Stimulated activated CD4-positive, alpha-beta T cell treated with anti-CD3 and anti-CD28 coated beads, Interleukin-12 subunit alpha, Interleukin-12 subunit beta, amount 100 ng/mL, for 4 hours (primary cell): ENCODE measurements at places on chromosomes 2 and 18.

DNA sequence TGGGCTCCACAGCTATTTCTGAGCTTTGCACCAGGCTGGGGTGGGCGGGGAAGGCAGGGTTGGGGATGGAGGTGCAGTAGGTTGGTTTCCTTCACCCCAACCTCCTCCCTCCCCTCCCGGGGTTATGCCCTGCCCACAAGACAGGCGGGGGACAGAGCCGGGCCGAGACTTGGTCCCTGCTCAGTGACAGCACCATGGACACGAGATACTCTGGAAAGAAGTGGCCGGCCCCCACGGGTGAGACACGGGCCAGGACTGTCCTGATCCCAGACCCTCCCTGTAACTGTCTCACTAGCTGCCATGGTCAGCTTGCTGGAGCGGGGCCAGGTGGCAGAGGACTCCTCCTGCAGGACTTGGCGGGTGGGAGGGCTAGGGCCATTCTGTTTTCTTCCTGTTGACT, 59.7 kb downstream of the DYSF start:
- no peak for DNase-seq

GRCh38 chr18:56804395-56804794, 153.2 kb downstream of the WDR7 start:
- no peak for DNase-seq

DNA sequence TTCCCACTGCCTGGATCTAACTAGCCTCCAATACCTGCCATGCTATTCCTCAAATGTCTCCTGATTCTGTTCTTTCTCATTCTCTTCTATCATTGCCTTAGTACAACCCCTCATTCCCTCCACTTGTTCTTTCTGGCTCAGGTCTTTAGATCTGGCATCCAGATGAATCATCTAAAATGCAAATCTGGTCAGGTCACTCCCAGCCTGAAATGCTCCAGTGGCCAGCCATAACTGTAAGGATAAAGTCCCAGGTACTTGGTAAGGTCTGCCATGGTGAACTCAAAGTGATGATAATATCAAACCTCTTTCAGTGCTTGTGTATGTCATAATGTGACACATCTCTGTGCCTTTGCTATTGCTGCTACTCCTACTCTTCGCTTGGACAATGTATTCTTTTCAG, 2.9 kb upstream of the SNRNP27 start:
- no peak for DNase-seq

- no peak for DNase-seq
Measured at GRCh38 chr18:34659579-34660517, 50.2 kb upstream of the DTNA start.

- DNase-seq: peak; percentile 54
Measured at GRCh38 chr2:43225093-43225787, 1.2 kb downstream of the ZFP36L2 start.

DNA sequence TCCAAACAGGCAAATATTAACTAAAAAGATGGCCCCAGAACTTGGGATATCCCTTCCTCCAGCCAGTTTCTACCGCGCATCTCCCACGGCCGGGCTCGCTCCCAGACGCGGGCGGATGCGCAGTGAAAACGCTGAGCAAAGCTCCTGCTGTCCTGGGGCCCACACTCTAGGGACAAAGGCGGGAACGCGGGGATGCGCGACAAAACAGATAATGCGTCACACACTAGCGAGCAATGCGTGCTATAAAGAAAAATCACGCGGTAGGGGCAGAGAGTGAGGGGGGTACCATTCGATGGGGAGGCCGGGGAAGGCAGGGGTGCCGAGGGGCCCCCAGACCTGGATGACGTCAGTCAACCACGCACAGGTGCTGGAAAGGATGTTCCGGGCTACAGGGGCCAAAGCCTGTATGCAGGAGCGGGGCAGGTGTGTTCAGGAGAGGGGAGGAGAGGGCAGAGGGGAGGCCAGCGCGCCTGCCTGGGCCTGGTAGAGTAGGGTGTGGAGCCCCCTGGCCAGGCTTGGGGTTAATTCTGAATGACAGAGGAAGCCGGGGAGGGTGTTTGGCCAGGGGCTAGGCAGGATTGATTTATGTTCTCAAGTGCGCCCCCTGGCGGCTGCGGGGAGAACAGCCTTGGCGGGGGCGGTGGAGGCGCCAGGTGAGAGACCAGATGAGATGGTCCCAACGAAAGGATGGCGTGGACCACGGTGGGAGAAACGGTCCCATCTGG, 14.9 kb upstream of the ITM2C start:
- peak; percentile 71 for DNase-seq

DNA sequence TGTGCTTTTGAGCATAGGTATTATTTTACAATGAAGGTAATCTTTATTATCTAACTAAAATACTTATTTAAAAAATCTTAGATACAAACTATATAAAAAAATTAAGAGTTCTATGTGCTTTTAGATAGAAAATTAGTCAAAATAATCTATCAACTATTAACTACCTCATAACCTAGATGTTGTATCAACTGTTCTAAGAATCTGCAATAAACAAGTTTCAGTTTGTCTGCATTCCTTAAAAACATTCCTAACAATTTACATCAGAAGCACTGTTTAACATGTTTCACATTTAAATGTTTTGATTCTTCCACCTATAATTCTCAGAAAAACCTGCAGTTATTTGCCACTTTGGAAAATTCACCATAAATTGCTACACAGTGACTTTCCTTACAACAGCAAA, 33.3 kb downstream of the NDUFS1 start:
- no peak for DNase-seq

DNA sequence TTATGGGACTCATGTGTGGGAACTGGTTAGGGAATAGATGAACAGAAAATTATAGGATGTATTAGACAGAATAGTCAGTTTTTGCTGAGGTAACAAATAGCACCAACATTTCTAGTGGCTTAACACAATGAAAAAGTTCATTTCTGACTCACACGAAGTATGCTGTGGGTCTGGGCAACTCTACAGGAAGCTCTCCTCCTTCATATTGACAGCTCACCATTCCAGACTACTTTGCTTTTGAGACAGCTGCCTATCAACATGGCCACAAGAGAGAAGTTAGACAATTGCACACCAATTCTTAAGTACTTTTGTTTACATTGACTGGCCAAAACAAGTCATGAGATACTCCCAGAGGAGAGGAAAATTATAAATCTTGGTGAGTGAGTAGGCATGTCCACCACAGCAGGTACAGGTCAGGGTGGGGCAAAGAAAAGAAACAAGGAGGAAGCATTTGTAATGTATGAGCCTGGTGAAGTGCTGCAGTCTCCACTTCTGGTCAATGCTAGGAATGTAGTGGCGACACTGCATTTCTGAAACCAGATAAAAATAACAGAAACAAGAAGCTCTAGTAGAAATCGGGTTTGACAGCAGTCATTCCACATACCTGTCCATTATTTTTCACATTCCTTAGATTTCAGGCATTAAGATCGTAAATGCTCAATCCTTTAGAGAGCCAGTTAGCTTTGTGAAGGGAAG, 141.6 kb downstream of the ICOS start:
- DNase-seq: no peak

DNA sequence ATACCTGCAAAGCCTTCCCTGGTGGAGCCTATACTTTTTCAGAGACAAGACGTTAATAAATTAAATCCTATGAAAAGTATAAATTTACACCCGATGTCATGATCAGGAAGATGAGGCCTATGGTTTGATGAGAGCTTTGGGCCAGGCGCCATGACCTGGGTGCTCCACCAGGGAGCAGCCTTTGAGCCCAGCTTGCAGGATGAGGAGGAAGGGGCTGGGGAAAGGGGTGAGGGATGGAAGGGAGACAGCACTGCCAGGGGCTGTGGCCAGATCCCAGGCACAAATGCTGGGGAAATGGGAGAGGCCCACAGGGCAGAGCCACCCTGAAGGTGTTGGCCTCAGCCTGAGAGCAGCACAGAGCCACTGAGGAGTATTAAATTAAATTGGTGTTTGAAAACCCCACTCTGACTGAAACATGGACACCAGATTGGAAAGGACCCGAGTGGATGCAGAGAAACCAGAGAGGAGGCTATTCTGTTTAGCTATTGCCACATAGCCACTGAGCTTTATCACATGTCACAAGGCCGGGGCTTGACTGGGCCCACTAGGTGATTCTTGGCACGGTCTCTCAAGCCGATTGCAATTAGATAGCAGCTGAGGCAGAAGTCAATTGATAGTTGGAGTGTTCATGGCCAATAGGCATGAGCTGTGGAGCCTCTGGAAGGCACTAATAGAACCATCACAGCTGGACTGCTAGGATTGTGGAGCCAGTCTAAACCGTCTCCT, 9.6 kb upstream of the FAHD2A start:
- no peak for DNase-seq

DNA sequence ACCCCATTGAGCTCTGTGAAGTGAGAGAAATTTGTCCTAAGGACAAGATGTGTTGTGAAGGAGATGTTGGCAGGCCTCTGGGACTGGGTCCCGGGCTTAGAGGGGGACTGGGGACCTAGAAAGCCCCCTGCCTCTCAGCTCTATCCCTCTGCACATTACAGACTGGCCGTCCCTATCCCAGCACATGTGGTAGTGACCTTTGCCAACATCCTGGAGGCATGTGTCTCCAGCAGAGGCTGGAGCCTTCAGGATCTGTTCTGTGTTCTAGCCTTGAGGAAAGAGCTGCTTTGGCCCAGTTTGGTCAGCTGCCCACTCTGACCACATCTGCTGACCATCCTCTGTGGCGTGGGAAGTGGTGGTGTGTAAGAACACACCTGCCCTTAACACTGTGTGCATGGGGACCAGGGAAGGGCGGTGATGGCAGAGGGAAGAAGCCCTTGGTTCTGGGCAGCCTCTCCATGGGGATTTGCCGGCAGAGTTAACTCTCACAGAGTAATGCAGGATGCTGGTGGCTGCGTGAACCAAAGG, 33.4 kb downstream of the NCK2 start:
- DNase-seq: no peak

- DNase-seq: no peak
Measured at GRCh38 chr2:167127135-167127534, 238.9 kb downstream of the XIRP2 start.

DNA sequence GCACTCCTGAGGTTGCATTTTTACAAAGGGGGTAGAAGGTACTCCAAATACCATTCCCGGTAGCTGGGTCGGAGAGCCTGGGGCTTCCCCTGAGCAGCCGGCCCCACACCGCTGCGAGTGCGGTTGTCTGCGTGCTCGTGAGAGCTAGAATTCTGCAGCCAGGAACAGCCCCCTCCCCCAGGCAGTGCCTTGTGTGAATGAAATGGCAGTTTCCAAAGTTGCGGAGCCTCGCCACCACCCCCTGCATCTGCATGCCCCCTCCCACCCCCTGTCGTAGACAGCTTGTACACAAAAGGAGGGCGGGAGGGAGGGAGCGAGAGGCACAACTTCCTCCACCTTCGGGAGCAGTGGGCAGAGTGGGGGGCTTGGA, 1.1 kb downstream of the MYCN start:
- no peak for DNase-seq

GRCh38 chr2:224405412-224405811, 3.5 kb upstream of the FAM124B start:
- no peak for DNase-seq

DNA sequence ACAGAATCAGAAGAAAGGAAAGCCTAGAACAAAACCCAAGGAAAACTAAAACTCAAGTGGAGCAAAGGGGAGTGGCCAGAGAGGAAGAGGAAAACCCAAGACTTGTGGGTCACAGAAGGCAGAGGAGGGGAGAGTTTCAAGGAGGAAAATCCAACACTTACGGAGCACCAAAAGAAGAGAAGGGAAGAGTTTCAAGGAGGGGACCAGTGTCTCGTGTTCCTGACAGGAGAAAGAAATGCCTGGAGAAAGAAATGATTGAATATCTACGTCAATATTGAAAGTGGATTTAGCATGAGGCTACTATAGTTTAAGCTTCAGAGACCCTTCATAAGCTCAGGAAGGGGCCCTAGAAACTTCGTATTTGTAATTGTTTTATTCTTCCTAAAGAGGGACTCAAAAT, 1.4 kb upstream of the MFSD6 start:
- no peak for DNase-seq

GRCh38 chr2:229752970-229753729, 38.8 kb upstream of the DNER start:
- no peak for DNase-seq

GRCh38 chr2:194352505-194352904, 1304.5 kb upstream of the SLC39A10 start:
- DNase-seq: no peak

- DNase-seq: no peak
Measured at GRCh38 chr2:235055891-235056516, 104.2 kb downstream of the SH3BP4 start.
